Left renal cortex interstitium (tissue), 4 donors: ENCODE measurements at places on chromosomes 3 and 15. TPM values are rescaled to one million over a fixed set of nuclear protein-coding genes. Genes with fewer than 3 reads are reported as not detected.

DNA sequence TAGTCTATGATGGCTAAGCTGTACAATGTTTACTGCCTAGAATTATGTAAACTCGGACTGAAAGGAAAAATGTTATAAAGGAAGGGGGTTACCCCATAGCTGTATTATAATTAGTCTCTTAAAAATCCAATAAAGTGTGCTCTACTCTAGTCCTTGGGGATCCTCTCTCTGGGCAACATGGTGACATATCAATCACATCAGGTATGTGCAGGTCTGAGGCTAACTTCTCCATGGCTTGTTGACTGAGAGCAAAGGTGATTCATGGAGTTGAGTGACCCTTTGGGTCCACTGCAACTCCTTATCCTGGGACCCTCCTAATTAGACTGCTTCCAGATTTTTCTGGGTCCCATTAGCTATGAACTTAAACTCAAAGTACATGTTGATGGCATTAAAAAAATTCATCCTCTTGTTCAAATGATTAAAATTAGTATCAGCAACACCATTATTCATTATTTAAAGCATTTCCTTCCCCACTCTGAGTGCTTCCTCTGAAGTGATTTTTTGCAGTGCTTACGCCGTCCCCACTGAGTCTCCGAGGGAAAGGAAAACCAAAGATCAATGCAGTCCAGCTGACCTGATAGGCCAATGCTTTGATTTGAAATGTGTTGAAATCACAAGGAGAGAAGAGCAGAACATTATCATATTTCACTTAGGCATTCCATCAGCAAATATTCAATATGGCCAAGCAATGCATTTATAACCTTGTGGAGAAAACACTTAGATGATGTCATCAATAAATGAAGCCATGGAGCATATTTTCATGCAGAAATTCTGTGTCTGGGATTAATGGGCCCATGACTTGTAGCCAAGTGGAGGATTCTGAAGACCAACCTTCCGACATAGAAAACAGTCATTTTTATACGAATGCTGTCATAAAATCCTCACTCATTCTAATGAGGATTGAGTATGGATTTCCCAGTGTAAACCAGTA is 161.7 kb upstream of the CRBN start:
- DNase-seq, result no peak

- no peak for DNase-seq
Measured at GRCh38 chr15:76366714-76367113, 30.1 kb downstream of the ISL2 start.

DNA sequence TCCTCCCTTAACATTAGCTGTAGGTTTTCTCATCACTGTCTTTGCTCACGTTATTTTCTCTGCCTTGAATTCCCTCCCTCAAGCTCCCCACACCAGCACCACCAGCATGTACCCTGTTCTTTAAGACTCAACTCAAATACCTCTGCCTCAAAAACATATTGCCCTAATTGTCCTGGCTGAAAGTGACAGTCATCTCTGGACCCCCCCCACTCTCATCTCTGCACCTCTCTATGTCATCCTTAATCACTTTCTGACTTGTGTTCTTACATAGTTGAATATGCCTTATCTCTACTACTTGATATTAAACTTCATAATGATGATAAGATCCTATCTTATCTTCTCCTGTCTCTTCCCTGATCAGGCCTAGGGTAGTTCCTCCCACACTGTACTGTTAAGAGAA is 345.2 kb upstream of the TPRG1 start:
- DNase-seq, result no peak

Gene CCR2
- polyA plus RNA-seq, result 1.9 TPM
